ENCODE measurements at places on chromosomes 13 and 19. TPM values are rescaled to one million over a fixed set of nuclear protein-coding genes. Genes with fewer than 3 reads are reported as not detected.

GRCh38 chr13:94784066-94784465 lies 71.7 kb upstream of the SOX21 start:
- H3K36me3 ChIP-seq: no peaks in the 10 kb centered on the region
- H3K4me3 ChIP-seq: no peak overlapping the region
- H3K27ac ChIP-seq: no peak overlapping the region
- DNase-seq: no peak

DNA sequence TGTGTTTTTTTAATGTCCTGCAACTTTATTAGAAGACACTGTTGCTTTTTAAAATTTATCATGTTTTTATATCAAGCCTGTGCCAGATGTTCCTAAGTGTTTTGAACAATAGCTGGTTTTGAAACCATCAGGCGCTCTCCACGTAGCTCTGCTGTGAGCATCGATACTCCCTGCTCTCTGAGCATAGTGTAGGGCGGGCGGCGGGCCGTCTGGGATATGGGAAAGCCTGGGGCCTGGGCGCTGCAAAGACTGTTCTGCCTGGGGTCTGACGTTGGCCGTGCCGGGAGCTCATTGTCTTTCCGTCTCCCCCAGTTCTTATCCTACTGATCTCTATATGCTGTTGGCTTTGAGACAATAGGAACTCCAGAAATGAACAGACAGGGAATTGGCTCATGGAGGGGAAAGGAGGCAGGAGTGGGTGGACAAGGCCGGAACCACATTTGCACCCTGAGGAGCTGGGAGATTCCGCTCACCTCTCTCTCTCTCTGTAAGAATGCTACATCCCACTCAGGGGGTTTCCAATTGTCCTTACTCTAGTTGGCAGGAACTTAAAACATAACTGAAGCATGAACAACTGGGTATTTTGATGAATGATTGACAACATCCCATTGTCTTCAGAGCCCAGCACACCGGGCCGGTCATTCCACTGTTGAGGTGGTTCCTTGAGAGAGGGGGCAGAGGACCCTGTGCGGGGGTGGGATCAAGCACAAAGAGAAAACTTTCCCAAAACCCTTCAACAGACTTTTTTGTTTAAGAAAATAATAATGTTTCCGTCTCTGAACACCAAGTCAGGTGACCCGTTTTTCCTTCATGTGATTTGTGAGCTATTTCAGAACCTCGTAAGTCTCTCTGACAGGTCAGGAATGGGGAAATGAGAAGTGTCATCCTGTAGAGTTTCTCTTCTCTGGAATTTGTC lies 64.7 kb downstream of the COL4A2 start:
- H3K4me1 ChIP-seq: peaks cover 10% of the 10 kb centered on the region
- no peaks in the 10 kb centered on the region for H3K36me3 ChIP-seq

DNA sequence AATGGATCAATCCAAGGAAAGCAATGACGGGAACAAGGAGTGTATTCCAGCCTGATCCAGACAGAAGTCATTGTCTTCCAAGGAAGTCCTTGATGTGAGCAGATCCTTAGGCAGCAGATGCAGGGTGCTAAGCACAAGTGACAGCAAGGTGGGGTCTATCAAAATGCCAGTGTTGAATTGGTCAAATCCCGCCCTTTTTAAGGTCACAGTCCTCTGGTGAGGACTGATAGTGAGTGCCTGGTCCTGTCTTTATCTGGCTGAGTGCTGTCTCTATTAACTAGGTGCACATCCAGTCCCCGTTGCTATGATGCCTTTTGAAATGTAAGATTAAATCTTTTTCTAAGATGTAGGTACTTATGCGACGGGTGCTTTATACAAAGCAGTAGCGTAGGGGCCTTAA lies 1.3 kb upstream of the LAMP1 start:
- H3K36me3 ChIP-seq: no peaks in the 10 kb centered on the region
- H3K4me3 ChIP-seq: peak overlapping the region; percentile 98
- no peaks in the 10 kb centered on the region for H3K27me3 ChIP-seq
- no peak overlapping the region for H3K27ac ChIP-seq

- peak overlapping the region; percentile 99 for H3K4me3 ChIP-seq
- H3K27me3 ChIP-seq: no peaks in the 10 kb centered on the region
- peaks cover 19% of the 10 kb centered on the region for H3K4me1 ChIP-seq
- H3K27ac ChIP-seq: peak overlapping the region; percentile 95
- peak; percentile 20 for DNase-seq
- no peaks in the 10 kb centered on the region for H3K36me3 ChIP-seq
These were observed 530 bp downstream of the MAU2 start for GRCh38 chr19:19321141-19321577.

DNA sequence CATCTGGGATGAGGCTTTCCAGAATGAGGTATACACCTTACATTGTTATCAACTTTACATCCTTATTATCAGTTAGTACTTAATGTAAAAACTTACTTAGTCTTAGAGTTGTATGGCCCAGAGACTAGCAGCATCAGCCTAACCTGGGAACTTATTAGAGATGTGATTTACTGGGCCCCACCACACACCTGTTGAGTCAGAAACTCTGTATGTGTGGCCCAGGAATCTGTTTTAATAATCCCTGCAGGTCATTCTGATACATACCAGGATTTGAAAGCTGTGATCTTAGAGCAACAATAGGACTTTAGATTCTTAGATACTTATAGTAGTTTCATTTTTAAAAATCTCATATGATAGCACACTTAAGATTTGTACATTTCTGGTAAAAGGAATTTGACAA lies 17.4 kb downstream of the FNDC3A start:
- H3K4me1 ChIP-seq: no peaks in the 10 kb centered on the region
- H3K27me3 ChIP-seq: no peaks in the 10 kb centered on the region
- no peak for DNase-seq
- H3K27ac ChIP-seq: no peak overlapping the region

DNA sequence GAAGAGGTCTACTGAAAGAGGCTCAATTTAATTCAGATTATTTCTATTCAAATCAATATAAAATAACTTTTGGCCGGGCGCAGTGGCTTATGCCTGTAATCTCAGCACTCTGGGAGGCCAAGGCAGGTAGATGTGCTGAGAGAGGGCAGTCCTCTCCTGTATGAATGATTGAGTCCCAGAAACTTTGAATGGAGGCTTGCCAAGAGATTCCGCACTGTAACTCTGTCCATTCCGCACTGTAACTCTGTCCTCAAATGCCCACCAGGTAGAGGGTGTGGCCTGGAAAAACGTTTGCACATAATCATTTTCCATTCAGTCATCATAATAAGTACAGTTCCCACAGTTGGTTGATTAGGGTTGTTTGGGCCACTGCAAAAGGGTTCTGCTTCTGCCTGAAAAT lies 274.7 kb upstream of the SOX21 start:
- no peaks in the 10 kb centered on the region for H3K27me3 ChIP-seq
- H3K4me3 ChIP-seq: no peak overlapping the region
- DNase-seq: no peak
- H3K36me3 ChIP-seq: no peaks in the 10 kb centered on the region

DNA sequence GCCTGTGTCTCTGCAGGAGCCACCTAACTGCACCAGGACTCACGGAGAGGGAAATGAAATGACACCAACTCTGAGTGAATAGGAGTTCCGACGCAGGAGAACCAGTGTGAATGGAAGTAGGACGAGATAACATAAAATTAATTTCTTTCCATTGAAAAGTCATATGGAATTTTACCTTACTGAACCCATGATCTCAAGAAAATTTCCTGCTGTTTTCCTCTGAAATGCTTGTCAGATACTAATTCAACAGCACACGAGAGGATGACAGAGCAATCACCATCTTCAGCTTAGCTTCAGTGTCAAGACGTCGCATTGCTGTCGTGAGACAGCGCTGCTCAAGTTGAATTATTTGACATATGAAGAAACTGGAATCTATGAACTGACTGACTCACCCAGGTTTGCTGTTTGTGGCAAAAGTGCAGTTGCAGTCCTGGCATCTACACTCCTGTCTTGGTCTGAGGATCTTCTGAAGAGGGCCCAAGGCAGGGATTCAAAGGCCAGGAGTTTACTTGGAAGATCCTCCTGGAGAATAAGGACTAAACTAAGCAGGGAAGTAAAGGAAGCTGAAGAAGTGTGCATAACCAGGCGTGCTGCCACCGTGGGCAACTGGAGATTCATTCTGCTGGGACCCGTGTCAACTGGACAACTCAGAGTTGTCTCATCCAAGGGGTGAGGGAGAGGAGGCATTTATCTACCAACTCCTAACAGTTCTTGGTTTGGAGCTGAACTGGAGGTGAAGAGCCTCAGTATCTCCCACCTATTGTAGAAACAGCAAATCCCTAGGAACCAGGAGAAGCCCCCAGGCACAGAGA lies 214.4 kb upstream of the IRS2 start:
- H3K4me3 ChIP-seq: no peak overlapping the region
- H3K36me3 ChIP-seq: no peaks in the 10 kb centered on the region
- H3K27ac ChIP-seq: no peak overlapping the region

GRCh38 chr19:39596911-39597310 lies 5.4 kb upstream of the LGALS13 start:
- no peaks in the 10 kb centered on the region for H3K4me1 ChIP-seq
- H3K27me3 ChIP-seq: no peaks in the 10 kb centered on the region
- no peak for DNase-seq
- H3K36me3 ChIP-seq: no peaks in the 10 kb centered on the region

- H3K4me1 ChIP-seq: no peaks in the 10 kb centered on the region
- no peak overlapping the region for H3K4me3 ChIP-seq
- no peak overlapping the region for H3K27ac ChIP-seq
- no peaks in the 10 kb centered on the region for H3K36me3 ChIP-seq
- DNase-seq: no peak
- H3K27me3 ChIP-seq: no peaks in the 10 kb centered on the region
These were observed 782 bp downstream of the CYSLTR2 start for GRCh38 chr13:48654511-48654910.

- H3K4me1 ChIP-seq: no peaks in the 10 kb centered on the region
- H3K27me3 ChIP-seq: no peaks in the 10 kb centered on the region
- no peak overlapping the region for H3K27ac ChIP-seq
- no peak for DNase-seq
- no peak overlapping the region for H3K4me3 ChIP-seq
These were observed 7.2 kb downstream of the ADGRE2 start for GRCh38 chr19:14770944-14771839.

GRCh38 chr13:68888832-68889231 lies 1218.8 kb upstream of the ATXN8OS start:
- no peaks in the 10 kb centered on the region for H3K27me3 ChIP-seq
- no peaks in the 10 kb centered on the region for H3K36me3 ChIP-seq
- no peak overlapping the region for H3K4me3 ChIP-seq
- H3K4me1 ChIP-seq: no peaks in the 10 kb centered on the region

DNA sequence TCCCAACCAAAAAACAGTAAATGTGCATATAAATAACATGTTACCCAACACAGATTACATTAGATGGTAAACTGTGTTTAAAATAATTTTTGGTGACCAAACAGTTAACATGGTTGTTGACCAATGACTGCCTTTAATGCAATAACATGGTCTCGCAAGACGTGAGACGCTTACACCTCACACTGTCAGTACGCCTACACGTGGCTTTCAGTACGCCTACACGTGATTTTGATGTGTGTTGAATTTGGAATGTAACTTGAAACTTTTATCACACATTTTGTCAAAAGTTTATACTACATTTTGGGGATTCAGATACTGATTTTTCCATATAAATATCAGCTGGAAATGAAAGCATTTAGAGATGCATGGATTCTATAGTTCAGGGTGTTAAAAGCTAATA lies 32.0 kb downstream of the SLC7A9 start:
- no peaks in the 10 kb centered on the region for H3K4me1 ChIP-seq
- H3K36me3 ChIP-seq: no peaks in the 10 kb centered on the region
- H3K27me3 ChIP-seq: no peaks in the 10 kb centered on the region
- DNase-seq: no peak
- no peak overlapping the region for H3K27ac ChIP-seq

DNA sequence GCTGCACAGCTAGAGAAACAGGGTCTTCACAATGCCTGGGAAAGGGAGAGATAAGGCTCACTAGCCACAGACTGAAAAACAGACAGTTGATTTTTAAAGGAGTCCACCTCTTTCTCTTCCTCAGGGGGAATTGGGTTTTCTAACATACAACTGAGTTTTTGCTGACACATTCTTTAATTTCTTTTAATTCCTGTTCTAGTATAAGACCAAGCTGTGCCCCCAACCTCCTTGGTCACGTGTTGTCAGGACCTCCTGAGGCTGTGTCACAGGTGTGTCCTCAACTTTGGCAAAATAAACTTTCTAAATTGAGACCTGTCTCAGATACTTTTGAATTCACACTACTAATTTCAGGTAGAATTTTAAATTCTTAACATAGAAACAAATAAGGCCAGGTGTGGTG lies 12.1 kb upstream of the ZNF492 start:
- no peaks in the 10 kb centered on the region for H3K36me3 ChIP-seq
- H3K27ac ChIP-seq: no peak overlapping the region
- no peaks in the 10 kb centered on the region for H3K4me1 ChIP-seq
- no peaks in the 10 kb centered on the region for H3K27me3 ChIP-seq

DNA sequence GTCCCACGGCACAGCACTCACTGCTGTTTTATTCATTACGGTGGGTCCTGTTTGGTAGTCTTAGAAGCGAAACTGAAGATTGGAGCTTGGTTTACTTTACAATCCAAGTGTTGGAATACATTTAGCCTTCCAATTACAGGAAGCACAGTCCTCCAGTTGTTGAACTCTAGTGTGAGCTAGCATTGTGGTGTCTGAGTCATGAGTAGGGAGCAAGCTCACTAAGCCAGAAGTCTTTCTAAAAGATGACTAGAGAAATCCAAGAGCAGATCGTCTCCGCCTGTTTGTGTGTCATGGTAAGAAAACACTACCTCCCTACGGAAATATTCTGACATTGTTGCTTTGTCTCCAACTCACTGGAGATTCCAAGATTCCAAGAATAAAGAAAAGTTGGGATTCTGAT lies 10.1 kb upstream of the SHISA2 start:
- no peaks in the 10 kb centered on the region for H3K4me1 ChIP-seq
- no peak overlapping the region for H3K4me3 ChIP-seq
- H3K27me3 ChIP-seq: no peaks in the 10 kb centered on the region
- no peaks in the 10 kb centered on the region for H3K36me3 ChIP-seq
- DNase-seq: no peak
- H3K27ac ChIP-seq: no peak overlapping the region

- H3K36me3 ChIP-seq: no peaks in the 10 kb centered on the region
- no peak for DNase-seq
- no peak overlapping the region for H3K4me3 ChIP-seq
- peak overlapping the region; percentile 87 for H3K27ac ChIP-seq
- peaks cover 55% of the 10 kb centered on the region for H3K4me1 ChIP-seq
- no peaks in the 10 kb centered on the region for H3K27me3 ChIP-seq
These were observed 8.9 kb downstream of the CIC start for GRCh38 chr19:42277821-42278451.

DOCK6 gene
- 18.4 TPM for polyA plus RNA-seq

C19orf73 gene
- polyA plus RNA-seq: 1.5 TPM

TTYH1 gene
- polyA plus RNA-seq: 126 TPM

C5AR2 gene
- polyA plus RNA-seq: 2.8 TPM

ACER1 gene
- 1.0 TPM for polyA plus RNA-seq

LILRB1 gene
- 2.2 TPM for polyA plus RNA-seq

HRC gene
- polyA plus RNA-seq: 4.1 TPM

PRX gene
- 3.6 TPM for polyA plus RNA-seq

BBC3 gene
- polyA plus RNA-seq: 3.3 TPM

PSG5 gene
- polyA plus RNA-seq: not detected

RNF6 gene
- polyA plus RNA-seq: 42.8 TPM

ZNF579 gene
- polyA plus RNA-seq: 4.3 TPM

KL gene
- polyA plus RNA-seq: 1.6 TPM

OR4F17 gene
- polyA plus RNA-seq: not detected

SSC5D gene
- polyA plus RNA-seq: 10.7 TPM

CCL25 gene
- 0.47 TPM for polyA plus RNA-seq

TEX101 gene
- 231 TPM for polyA plus RNA-seq

RFPL4AL1 gene
- polyA plus RNA-seq: not detected

All from testis (tissue), 5 donors.